ENCODE measurements at places on chromosomes 5 and 9. TPM values are rescaled to one million over a fixed set of nuclear protein-coding genes. Genes with fewer than 3 reads are reported as not detected.
A peak's percentile ranks its signal among the peaks of the same experiment; 100 is the strongest.

DNA sequence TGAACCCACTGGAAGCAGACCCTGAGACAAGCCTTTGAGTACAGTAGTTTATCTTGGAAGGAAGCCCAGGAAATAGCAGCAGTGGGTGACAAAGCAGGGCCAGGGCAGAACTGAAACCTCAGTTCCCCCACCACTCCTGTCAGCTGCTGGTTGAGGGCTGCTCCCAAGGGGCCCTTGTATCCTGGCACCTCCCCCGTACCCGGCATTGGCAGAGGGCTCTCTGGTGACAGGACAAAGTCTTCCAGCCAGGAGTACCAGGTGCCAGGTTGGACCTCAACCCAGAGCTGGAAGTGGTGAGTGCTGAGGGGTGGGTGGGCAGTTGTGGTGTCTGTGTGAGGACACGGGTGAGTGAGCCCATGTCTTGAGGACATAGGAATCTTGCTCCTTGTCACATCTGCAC is 123.3 kb downstream of the PHF2 start:
- DNase-seq, result no peak

DNA sequence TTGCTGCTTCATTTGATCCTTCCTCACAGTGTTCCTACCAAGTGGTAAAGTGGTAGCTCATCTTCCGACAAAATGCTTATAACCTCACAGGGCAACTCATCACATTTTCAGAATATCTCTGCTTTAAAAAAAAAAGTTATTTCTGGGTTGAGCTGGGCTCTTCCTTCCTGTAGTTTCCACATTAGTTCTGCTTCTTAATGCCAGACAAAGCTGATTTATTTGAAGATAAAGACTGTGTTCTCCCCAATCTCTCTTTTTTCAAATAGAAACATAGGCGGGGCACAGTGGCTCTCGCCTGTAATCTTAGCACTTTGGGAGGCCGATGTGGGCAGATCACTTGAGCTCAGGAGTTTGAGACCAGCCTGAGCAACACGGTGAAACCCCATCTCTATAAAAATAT is 273.1 kb downstream of the ACTL7B start:
- no peak for DNase-seq

DNA sequence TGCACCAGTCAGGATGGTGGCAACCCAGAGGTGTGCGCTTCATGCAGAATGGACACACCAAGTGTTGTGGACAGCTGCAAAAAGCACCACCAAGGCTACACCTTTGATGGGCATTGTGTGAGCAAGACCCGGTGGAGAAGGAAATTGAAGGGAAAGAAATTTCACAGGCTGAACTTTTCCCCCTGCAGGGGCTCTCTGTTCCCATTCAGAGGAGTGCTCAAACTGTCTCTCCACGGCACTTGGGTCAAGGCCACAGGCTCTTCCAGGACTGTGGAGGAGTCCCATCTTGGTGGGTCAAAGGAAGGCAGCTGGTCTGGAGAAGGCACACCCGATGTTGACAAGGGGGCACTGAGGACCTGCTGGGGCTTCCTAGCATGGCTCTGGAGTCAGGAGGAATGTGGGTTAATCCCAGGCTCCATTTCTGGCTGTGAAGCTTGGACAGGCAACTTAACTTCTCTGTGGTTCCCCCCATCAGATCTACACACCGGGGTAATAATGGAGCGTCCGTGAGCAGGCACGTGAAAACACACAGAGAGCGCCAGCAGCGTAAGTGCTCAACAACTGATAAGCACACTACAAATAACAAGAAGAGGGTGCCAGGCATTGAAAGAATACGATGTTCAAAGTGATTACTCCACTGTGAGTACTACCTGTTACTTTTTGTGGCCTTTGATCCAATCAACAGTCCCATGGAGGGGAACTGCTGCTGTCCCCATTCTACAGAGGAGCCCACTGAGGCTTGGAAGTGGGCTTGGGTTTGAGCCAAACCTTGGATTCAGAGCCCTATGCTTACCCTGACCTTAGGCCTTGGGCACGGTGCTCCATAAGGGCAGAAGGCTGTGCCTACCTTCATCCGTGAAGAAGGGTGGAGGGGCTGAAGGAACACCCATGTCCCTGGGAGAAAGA is 34.2 kb upstream of the TIFAB start:
- no peak for DNase-seq

GRCh38 chr5:169081000-169081724 is 219.8 kb downstream of the SLIT3 start:
- no peak for DNase-seq

- DNase-seq, result no peak
These were observed 234.8 kb upstream of the TMEM161B start for GRCh38 chr5:88503406-88503805.

GRCh38 chr9:4515958-4516375 is 25.7 kb downstream of the SLC1A1 start:
- peak; percentile 96 for DNase-seq

- DNase-seq, result peak; percentile 90
These were observed 106.4 kb upstream of the ELL2 start for GRCh38 chr5:96067894-96068614.

GRCh38 chr9:33159777-33160127 is 7.4 kb downstream of the B4GALT1 start:
- peak; percentile 79 for DNase-seq

DNA sequence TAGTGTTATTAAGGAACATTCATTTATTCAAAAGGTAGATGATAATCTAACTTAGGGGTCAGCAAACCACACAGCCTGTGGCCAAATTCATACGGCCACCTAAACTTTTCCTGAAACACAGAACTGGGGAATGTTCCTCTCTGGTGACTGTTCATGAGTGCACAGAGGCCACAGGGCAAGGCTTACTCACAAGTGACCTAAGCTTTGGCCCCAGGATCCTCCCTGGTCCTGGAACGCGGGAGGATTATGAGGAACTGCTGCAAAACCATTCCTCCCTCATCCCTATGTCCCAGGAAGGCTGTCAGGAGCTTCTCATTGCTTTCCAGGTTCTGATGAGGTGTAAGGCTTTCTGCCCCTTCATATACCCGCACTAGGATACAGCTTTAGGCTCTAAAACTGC is 397.6 kb downstream of the SEMA5A start:
- no peak for DNase-seq

- no peak for DNase-seq
These were observed 20.0 kb upstream of the NPM1 start for GRCh38 chr5:171367424-171368370.

DNA sequence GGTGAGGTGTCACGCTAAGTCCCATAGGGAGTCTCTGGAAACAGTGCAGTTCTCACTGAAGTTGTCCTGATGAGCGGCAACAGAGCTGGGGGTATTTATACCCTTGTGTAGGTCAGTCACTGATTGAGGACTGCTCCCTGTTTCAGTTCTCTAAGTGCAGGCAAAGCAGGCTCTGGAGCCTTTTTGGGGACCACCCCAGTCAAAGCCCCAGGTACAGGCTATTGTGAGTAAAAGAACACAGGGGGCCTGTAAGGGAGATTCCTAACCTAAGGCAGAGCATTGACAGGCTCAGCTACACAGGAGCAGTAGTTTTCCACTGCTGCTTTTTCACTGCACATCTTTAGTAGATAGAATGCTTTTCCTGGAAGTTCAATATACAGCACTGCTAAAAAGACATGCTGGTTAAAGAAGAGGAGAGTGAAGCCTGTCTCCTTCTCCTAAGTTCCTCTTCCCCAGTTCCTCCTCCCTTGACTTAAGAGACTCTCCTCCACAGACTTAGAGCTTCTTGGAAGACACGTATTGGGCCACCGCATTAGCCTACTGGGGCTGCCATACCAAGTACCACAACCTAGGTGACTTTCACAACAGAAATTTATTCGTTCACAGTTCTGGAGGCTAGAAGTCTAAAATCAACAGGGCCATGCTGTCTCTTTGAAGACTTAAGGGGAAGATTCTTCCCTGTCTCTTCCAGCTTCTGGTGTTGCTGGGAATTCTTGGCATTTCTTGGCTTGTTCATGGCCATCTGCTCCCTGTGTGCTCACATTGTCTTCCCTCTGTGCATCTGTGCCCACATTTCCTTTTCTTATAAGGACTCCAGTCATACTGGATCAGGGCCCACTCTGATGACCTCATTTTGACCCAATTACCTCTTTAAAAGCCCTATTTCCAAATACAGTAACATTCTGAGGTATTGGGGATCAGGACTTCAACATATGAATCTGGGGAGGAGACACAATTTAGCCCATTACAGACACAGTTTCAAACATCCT is 221.0 kb downstream of the ESM1 start:
- DNase-seq, result peak; percentile 32

DNA sequence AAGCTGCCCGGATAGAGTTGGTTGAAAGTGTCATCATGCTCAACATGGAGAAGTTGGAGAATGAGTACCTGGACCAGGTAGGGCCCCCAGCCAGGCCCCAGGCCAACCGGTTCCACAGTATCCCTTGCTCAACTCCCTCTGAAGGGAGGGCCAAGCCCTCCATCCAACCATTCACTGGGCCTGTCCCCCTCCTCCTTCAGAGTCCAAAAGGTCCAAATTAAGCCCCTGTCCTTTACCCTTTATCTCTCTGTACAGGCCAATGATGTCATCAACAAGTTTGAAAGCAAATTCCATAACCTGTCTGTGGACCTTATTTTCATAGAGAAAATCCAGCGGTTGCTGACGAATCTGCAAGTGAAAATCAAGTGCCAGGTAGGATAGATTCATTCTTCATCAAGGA is 47.2 kb downstream of the CCDC180 start:
- DNase-seq, result no peak

- DNase-seq, result no peak
These were observed 3.1 kb downstream of the SMARCA2 start for GRCh38 chr9:2018162-2018643.

- no peak for DNase-seq
These were observed 81.6 kb downstream of the PLPP1 start for GRCh38 chr5:55453211-55453610.

DNA sequence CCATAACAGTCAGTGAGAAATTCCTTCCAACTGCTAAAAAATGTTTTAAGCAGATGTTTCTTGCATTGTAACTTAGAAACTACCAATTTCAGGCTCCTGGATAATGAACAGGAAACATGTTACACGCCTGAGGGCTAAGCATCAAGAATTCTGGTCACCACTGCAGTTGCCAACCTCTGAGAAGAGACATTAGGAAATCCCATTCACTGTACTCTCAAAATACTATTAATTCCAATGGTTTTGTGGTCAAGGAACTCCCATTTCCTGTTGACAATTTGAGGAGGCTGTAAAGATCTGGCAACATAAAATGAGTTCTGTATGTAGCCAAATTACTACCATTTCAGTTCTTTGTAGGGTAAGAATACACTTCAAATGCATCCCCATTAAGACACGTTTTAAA is 456.0 kb upstream of the MEF2C start:
- DNase-seq, result peak; percentile 74

- DNase-seq, result peak; percentile 25
These were observed 494.6 kb downstream of the GADD45G start for GRCh38 chr9:90099262-90099963.

DNA sequence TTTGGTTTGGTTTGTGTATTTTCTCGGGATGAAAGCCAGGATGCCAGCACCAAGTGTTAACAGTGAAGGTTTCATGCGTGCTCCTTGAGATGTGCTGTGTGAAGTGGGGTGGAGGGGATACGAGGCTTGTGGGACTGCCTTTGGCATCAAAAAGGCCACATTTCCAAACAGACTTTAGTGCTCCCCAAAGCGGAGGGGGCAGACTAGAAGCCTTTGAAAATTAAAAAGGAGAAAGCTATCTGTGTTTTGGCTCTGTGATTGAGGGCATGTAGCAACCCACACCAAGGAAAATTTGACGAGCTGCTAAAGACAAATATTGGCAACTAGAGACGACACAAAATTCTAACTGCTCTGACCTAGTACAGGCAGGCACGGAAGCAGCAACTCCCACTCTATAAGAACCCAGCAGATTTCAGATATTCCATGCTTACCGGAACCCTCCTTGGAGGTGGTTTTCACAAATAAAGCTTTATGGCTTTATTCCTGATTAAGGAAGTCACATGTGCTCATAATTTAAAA is 154.5 kb downstream of the ARSB start:
- no peak for DNase-seq

DNA sequence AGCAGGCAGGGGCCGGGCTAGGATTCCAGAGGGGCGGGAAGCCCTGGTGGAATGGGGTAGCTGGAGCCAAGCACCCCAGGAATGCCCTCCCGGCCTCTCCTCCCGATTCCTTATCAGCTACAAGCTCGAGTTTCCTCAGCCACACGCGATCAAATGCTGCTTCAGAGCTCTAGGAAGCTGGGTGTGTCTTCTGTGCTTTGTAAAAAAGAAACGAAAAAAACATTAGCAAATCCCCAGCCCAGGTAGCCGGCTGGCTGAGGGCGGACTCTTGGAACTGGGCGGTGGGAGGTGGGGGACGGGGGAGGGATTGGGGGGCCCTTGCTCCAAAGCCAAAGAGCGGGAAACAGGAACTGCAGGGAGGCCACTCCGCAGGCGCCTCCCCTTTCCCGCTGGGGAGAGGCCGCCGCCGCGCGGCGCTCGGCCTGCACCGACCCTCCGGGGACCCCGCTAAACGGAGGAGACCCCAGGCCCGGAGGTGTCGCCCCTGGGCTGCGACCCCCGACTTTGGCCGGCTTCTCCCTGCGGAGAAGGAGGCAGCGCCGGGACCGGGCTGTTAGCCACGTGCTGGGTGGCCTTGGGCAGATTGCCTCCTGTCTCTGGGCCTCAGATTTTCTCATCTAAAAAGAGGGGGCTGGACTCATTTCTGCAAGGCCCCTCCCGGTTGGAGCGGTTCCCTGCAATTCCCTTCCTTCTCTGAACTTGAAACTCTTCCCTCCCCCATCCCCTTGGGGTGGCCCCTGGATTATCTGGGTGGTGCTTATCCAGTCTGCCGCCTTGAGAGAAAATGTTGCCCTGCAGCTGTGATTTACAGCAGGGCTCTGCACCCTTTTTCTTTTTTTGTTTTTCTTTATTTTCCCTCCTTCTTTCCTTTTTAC is 40.9 kb upstream of the FABP6 start:
- DNase-seq, result peak; percentile 96

DNA sequence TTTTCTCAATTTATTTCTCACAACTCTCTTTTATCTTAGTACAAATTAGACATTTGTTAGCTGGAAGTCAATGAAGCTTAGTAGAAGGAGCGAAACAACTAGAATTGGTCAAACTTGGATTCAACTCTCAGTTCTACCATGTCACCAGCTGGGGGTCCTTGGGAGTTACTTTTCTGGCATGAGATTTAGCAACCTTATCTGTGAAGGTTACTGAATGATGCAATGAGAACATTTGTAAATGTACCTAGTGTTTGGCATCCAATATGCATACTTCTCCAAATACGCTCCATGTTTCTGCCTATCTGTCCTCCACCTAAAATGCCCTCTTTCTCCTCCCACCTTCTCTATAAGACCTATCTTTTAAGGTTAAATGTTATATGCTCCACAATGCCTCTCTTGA is 6.3 kb downstream of the HNRNPA0 start:
- DNase-seq, result no peak

GRCh38 chr5:140806834-140807775 is at the start of gene PCDHA4:
TSS of gene PCDHA4 (plus strand) at chr5:140807068.
- DNase-seq, result peak; percentile 16

- DNase-seq, result no peak
These were observed 15.1 kb downstream of the DMAC1 start for GRCh38 chr9:7784472-7784871.

GRCh38 chr9:78167356-78167755 is 68.5 kb upstream of the CEP78 start:
- DNase-seq, result no peak

Gene SH3RF2
- total RNA-seq, result 6.7 TPM

Gene UGT3A1
- total RNA-seq, result not detected

Gene BTNL3
- not detected for total RNA-seq

Gene POLK
- 27.9 TPM for total RNA-seq

Gene SLC28A3
- 0.16 TPM for total RNA-seq

Gene PCDHB7
- total RNA-seq, result 0.63 TPM
